ENCODE measurements at places on chromosomes 4 and X. TPM values are rescaled to one million over a fixed set of nuclear protein-coding genes. Genes with fewer than 3 reads are reported as not detected.

PLXNB3 gene
- polyA plus RNA-seq: 0.49 TPM

VSIG4 gene
- polyA plus RNA-seq: 34.6 TPM

SLC35A2 gene
- polyA plus RNA-seq: 6.2 TPM

CENPVL1 gene
- not detected for polyA plus RNA-seq

MRFAP1L1 gene
- polyA plus RNA-seq: 74.2 TPM

POLN gene
- polyA plus RNA-seq: 1.2 TPM

CT47B1 gene
- polyA plus RNA-seq: not detected

DNA sequence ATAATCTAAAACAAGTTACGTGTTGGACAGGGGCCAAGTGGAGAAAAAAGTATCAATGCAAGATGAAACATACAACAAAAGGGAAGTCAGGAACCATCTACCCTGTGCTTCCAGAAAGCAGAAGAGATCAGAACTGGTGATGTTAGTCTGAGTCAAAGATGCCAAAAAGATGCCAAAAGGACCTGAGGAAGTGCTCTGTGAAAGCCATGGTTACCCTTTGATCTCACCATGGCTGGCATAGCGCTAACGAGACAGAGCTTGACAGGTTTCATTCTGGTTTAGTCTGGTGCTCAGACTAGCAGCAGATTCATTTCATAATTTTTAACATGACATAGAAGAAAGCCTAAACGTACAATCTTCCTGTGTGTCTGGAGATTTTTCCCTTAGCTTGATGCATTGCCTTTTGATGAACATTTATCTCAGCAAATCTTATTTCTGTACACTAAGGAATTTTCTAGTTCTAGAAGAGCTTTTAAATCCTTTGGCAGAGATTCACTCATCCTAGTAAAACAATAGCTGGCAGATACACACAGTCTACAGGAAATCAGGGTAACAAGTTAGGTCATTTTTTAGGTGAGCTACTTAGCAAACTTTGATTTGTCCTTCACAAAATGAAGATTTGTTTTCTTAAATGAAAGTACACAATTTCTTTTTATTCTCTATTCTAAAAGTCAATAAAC lies 87.7 kb downstream of the COL25A1 start:
- no peak for DNase-seq

DNA sequence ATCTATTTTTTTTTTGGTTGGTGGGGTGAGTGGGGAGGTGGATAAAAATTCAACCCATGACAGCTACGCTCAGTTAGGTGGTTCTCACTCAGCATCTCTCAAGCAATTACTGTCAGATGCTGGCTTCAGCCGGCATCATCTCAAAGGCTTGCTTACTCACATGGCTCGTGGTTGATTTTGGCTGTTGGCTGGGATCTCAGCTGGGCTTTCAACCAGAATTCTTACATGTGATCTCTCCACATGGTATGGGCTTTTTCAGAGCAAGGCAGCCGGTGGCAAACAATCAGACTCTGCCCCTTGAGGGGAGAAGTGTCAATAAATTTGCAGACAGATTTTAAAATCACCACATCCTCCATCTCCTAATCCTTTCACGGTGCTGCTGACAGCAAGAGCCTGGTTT lies 47.2 kb downstream of the SLC34A2 start:
- no peak for DNase-seq

GRCh38 chr4:168601899-168602298 lies 105.0 kb downstream of the PALLD start:
- DNase-seq: no peak

- DNase-seq: no peak
These were observed 328.8 kb downstream of the IQCM start for GRCh38 chr4:149486861-149487260.

DNA sequence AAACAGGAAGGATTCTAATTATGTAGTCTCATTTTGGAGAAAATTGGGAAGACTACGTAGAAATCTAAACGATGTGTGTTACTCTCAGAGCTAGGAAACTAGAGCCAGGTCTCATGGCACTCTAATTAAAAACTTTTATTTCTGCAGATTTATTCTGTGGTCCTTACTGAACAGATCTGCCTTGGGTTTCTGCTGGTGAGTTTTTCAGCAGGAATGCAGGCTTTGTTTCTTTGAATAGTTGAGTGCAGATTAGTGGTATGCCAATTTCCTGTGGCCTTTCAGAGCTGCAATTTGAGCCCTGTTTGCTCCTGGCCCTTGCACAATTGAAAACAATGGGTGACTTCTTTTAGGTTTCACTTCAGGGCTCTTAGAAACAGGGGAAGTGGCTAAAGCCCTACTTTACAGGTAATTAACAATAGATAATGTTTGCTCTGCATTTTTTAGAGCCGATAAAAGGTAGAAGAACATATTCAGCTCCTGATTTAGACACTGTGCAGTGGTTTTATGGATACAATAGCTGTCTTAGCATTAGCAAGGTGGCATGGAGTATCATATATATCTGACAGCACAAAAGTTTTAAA lies 21.8 kb downstream of the SPRY1 start:
- no peak for DNase-seq

DNA sequence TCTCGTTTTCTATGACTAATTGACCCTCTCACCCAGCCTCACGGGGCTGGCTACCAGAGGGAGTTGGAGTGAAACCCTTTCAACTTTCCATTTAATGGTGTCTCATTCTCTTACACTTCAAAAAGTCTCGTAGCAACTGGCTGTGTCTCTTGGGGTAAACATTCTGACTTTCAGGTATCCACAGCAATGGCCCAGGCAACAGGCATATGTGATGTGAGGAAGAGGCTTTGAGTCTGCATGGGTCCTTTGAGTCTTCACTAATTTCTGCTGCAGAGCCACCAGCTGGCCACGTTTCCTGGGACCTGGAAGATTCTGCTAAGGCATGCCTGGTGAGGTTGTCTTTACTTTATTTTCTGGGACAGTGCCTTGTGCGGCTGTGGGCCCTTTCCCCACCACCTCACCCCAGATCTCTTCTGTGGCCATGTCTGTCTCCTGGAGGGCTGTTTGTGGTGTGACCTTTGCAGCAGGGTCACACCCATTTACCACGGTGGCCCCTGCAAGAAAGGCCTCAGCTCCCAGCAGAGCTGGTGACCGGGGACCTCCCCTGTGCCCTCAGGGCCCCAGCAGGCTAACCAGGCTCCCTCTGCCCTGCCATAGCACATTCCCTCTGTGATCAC lies 112.5 kb upstream of the FRG1 start:
- no peak for DNase-seq

- no peak for DNase-seq
These were observed 8.0 kb downstream of the NR0B1 start for GRCh38 chrX:30301208-30301607.

DNA sequence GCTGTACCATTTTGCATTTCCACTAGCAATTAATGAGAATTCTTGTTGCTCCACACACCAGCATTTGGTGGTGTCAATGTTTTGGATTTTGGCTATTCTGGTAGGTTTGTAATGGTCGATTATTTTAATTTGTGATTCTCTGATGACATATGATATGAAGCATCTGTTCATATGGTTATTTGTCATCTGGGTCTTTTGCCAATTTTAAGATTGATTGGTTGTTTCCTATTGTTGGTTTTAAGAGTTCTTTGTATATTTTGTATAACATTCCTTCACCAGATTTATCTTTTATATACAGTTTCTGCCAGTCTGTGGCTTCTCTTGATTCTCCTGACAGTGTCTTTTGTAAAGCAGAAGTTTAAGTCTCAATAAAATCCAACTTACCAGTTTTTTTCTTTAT lies 18.5 kb upstream of the BDH2 start:
- DNase-seq: no peak

GRCh38 chrX:100680756-100681155 lies 36.8 kb downstream of the SRPX2 start:
- no peak for DNase-seq

DNA sequence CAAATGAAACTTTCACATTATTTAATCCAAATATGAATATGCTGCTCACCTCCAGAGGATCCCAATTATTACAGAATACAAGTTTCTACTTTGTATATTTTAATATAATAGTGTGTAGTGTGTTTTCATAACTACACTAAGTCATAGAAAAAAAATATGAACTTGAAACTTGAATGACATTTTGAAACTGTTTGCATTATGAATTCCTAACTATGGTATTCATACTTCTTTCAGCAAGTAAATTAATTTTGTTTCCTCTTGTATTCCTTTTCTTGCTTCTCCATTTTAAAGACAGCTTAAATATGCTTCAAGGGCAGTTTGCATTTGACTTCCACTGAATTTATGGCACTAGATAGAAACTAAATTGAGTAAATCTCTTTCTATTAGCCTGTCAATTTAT lies 177.1 kb downstream of the BMPR1B start:
- no peak for DNase-seq

DNA sequence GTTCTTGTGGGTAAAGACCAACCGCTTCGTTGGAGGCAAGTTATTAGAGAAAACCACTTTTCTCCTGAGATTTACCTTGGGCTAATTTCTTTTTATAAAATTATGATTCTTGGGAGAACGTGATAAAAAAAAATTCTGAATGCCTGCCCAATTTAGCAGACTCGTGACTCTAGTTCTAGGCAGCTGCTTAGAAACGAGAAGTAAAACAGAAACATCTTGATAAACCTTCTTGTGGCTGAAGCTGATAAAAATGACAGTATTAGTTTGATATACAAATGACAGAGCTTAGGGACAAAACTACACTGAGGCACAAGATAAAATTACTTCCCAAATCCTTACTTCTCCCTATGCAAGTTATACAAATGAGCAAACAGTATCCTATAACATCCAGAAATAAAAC lies 458.9 kb upstream of the TEX13C start:
- DNase-seq: no peak

- no peak for DNase-seq
These were observed 342.7 kb downstream of the PDGFC start for GRCh38 chr4:156628858-156629257.

DNA sequence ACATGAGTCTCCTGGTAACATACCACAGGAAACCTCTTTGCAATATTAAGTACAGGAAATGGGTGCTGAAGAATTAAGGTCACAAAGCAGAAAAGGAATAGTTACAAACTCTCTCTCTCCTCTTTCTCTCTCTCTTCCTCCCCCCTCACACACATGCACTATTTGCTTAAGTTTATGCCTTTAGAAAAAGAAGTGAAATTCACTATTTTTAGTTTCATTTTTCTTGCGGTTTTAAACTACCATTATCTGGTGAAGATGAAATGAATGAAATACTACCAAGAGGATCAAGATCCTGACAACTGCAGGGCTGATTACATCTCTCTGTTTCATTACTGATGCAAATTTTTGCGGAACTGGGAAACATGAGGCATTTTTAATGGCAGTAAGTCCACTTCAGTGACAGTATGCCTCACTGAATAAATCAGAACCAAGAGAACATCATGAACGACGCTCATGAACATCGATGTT lies 64.3 kb upstream of the FTHL17 start:
- DNase-seq: no peak

- DNase-seq: no peak
These were observed 20.0 kb downstream of the SH3KBP1 start for GRCh38 chrX:19867411-19867732.

- no peak for DNase-seq
These were observed 73.3 kb downstream of the MANBA start for GRCh38 chr4:102687373-102687981.

DNA sequence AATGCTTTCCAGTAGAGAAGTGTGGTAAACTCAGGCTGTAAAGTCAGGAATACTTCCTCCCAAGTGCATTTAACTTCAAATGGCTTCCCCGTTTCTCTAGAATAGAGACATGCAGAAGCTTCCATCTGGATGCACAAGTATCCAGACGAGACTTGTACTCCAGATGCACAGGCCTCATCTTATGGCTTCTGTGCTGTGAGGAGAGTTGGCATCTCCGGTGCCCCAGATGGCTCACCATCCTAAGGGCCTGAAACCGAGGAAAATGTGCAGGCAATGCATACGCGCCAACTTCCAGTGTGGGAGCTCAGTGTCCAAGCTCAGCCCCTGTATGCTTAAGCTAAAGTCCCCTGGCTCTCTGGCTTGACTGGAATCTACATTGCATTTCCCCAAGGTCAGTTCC lies 184.0 kb upstream of the TBL1X start:
- no peak for DNase-seq

DNA sequence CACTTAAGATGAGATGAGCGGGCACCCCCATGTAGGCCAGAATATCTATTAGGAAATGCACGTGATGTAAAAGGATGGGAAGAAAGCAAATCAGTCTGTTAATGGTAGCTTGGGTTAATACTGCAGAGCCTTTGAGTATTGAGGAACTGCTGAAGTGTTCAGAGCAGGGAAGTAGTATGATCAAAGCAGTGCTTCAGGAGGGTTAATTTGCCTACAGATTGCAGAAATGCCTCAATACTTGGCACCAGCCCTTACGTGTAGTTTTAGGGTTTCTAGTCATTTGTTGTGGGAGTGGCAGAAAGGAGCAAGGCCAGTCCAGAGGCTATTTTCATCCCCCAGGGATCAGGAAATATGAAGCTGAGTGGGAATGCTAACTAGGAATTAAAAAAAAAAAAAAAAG lies 19.7 kb downstream of the ZFX start:
- DNase-seq: no peak

DNA sequence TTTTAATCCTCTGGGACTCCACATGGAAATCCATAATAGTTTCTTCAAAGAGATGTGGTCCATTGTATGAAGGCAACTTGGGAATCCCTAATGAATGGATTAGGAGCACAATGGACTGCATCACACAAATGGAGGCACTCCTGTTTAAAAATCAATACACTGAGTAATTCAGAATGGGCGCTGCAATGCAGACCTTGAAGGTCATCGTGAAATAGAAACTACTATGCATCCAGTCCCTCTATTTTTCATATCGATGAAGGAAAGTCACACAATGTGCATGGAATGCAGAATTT lies 98.8 kb upstream of the EGFL6 start:
- DNase-seq: no peak

- DNase-seq: no peak
These were observed 39.8 kb upstream of the LGI2 start for GRCh38 chr4:25070545-25070944.

DNA sequence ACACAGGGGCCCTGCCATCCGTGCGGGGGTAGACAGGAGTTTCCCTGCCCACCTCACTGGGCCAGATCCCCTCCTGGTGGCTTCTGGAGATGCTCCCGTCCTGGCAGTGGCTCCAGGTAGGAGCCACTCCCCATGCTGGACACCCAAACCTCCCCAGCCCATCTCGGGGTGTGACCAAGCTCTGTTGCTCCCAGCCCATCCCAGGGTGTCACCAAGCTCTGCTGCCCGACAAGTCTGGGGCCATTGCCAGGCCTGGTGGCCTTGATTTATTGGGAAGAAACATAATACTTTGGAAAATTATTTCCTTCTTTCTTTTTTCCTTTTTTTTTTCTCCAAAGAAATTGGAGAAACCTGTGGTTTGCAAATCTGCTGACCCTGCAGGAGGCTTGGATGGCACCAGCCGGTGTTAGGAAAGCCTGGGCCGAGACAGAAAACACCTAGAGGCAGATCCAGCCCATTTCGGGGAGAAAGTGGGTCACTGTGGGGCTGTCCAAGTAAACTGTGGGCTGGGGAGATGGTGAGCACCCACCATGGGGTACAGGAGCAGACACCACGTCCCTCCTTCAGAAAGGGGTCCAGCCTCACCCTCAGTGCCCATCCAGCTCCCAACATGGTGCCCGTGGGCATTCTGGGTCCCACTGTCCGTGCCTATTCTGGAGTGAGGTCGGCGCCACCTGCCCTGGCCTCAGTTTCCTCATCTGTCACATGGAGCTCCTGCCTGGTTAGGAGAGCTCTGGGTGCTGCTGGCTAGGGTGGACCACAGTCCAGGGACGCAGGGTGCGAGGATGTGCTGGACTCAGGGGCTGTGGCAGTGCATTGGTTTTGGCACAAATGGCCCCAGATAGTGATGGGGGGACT lies 59.4 kb upstream of the ADRA2C start:
- peak; percentile 45 for DNase-seq
